ENCODE measurements at places on chromosomes 3 and 15.
A peak's percentile ranks its signal among the peaks of the same experiment; 100 is the strongest.

DNA sequence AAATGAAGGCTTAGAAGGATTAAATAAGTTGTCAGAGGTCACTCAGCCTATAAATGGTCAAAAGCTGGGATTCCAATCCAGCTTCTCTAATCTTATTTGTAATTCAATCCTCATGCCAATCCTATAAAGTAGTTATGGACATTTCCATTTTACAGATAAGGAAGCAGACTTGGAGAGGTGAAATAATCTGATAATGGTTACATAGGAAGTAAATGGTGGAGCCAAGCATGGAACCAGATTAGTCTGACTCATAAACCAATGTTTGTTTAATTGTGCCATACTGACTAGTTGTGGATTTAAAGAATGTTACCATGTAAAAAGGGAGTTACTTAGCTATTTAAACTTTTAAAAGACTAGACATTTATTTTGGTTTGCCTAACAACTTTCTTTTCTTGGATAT lies 59.7 kb downstream of the KCNAB1 start:
- DNase-seq, result peak; percentile 25

GRCh38 chr3:192930577-192930976 lies 12.9 kb upstream of the MB21D2 start:
- DNase-seq, result no peak

GRCh38 chr3:73327052-73327451 lies 265.6 kb downstream of the EBLN2 start:
- no peak for DNase-seq

- peak; percentile 54 for DNase-seq
Measured at GRCh38 chr15:96339619-96340347, 9.3 kb downstream of the NR2F2 start.

- no peak for DNase-seq
Measured at GRCh38 chr3:184008161-184008560, 9.5 kb downstream of the ABCC5 start.

GRCh38 chr3:1843111-1843510 lies 255.6 kb upstream of the CNTN4 start:
- DNase-seq, result no peak

DNA sequence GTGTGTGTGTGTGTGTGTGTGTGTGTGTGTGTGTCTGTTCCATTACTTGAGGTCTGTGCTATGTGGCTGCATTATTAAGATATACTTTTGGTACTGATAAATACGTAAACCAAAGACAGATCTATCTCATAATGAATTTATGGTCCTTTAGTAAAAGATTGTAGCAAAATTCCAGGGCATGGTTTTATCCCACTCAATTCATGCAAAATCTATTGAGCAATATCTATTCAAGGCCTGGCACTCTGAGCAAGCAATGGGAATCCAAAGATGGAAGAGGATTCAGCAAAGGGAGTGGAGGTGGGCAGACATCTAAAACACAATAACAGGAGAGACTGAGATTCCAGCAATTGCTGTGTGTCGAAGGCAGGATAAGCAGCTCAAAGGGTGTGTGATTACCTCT lies 86.8 kb downstream of the RFTN1 start:
- no peak for DNase-seq

GRCh38 chr3:147416931-147417330 lies 7.8 kb downstream of the ZIC1 start:
- DNase-seq, result no peak

DNA sequence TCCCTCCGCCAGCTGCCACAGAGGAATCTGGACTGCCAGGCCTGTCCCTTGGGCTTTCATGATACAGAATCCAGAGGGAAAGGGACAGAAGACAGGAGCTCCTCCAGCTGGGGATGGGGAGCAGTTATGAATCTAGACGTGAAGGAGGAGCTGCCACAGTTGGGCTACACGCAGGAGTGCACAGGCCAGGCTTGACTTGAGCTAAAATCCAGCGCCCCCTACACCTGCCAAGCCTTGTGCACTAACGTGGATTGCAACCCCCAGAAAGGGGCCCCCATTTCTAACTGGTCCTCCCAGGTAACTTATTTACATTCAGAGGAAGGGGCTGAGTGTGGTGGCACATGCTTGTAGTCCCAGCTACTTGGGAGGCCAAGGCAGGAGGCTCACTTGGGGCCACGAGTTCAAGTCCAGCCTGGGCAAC lies 14.3 kb downstream of the KLHL6 start:
- no peak for DNase-seq

DNA sequence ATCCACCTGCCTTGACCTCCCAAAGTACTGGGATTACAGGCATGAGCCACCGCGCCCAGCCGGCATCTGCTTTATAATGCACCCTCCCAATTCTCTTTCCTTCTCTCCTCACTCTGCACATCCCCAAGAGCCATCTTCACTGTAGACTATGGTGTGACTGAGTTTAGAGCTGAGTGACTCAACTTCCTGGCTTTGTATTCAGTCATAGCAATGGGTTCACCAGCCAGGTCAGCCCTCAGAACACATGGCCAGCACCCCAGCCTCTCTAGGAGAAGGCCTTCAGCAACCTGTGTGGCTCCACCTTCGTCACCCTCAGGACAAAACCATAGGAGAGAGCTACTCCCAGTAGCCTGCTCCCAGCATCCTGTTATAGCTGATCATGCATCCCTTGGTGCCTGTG lies 33.0 kb downstream of the ARID3B start:
- peak; percentile 59 for DNase-seq

DNA sequence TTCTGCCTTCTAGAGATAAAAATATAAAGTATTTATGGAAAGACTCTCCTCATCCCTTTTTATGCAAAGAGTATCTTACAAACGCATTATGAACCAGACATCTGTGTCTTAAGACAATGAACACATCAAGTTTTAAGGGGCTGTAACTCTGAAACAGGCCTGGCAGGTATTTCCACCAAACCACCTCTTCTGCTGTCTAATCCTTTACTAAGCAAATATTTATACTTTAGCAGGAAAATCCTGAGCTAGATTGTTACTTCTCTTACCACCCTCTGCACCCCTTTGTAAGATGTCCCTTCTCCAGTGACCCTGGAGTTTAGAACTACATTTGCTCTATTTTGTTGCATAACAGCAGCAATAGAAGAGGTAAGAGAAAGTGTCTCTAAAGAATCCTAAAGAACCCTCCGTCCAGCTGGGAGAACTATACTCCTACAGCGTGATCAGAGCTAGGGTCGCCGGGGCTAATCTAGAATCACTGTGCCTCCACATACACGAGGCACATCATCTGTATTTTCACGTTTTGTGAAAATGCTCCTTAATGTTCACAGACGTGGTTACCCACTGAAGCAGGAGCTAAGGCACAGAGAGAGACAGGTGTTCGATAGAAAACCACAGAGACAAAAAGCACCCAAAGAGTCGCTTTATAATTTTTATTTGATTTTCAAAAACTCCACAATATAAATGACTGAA lies 129.6 kb downstream of the FOXP1 start:
- no peak for DNase-seq

DNA sequence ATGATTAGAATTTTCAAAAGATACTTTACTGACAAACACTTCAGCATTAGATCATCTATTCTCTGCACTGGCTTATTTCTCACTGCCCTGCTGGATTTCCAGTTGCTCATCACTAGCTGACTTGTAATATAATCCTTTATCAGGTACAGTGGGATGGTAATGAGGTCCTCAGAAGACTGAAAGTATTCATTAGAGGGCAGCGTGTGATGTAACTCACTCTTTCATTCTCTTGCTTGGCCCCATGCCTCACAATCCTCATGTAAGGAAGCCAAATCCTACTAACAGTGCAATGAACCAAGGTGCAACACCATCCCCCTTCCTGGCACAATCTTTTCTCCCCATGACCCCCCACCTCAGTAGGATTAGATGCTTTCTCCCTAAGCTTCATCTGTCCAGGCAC lies 289.9 kb downstream of the CTNNB1 start:
- no peak for DNase-seq

DNA sequence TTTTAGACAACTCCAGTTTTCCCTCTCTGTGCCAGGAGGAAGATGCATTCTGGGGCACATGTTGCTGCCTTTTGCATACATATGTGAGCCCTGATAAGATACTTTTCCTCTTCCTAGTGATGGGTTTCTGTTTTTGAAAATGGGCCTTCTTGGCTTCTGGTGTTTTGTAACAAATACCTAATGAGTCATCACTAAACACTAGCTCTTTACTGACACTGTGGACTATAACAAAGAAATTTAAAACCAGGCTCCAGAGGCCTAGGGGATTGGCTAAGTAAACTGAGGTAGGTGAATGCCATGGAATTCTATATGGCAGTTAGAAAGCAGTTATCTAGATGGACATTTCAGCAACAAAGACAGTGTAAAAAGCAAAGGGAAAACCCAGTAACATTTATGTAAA lies 93.4 kb upstream of the NR2E3 start:
- peak; percentile 68 for DNase-seq

DNA sequence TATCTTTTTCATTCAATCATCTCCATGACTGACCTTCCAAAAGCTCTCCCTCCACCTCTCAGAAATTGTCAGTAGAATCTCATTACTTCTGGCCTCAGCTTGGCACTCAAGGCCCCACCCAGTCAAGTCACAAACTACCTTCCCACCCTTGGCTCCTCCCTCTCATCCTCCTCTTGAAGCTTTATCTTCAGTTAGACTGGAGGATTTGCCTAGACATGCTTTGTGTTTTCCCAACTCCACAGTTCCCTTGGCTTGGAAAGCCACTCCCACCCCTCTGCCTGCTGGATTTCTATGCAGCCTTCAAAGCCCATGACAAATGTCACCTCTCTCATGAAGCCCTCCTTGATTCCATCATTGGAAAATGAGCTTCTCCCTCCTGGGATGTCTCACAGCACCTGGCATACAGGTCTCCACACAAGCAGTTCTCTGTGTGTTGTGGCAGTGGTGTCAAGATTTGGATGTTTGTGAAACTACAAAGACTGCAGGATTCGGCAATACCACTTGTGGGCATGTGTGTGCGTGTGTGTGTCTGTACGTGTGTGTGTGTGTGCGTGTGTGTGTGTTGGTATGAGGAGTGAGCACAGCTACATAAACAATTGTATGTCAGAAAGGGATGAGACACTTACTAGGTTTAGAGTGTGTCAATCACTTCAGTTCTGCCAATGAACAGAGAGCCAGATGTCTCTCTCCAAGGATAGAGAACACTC lies 45.3 kb upstream of the VPS8 start:
- peak; percentile 45 for DNase-seq

Measured in iris pigment epithelial cell (primary cell).